Islet precursor cell (in vitro differentiated cells): ENCODE measurements at places on chromosomes 2 and 18.

DNA sequence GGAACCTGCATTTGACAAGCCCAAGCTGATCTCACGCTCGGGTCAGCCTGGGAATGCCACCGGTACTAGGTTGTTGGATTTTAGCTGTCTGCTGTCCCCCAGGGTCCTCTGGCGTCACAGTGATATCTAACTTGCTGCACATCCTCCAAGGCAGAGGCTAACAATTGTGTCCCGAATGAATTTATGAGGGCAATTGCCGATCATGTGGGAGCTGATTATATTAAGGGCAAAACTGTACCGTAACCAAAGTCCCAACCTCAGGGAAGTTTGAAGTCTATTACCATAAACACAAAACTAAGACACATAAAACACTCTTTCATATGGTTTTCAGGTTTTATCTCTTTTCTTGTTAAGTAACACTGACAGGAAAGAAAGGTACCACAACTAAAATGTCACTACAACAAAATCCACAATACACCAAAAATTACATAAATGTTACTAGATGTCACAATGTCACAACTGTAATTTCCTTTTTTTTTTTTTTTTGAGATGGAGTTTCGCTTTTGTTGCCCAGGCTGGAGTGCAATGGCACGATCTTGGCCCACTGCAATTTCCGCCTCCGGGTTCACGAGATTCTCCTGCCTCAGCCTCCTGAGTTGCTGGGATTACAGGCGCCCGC is 6.7 kb downstream of the UXS1 start:
- DNase-seq = no peak

- peak; percentile 56 for DNase-seq
Observed at GRCh38 chr18:55047546-55047945, 88.3 kb upstream of the CCDC68 start.

- DNase-seq = peak; percentile 18
Observed at GRCh38 chr2:29612568-29612967, 308.8 kb downstream of the ALK start.

- DNase-seq = no peak
Observed at GRCh38 chr2:35963357-35963756, 392.2 kb upstream of the CRIM1 start.

- no peak for DNase-seq
Observed at GRCh38 chr2:233691443-233692433, 952 bp upstream of the UGT1A6 start.

DNA sequence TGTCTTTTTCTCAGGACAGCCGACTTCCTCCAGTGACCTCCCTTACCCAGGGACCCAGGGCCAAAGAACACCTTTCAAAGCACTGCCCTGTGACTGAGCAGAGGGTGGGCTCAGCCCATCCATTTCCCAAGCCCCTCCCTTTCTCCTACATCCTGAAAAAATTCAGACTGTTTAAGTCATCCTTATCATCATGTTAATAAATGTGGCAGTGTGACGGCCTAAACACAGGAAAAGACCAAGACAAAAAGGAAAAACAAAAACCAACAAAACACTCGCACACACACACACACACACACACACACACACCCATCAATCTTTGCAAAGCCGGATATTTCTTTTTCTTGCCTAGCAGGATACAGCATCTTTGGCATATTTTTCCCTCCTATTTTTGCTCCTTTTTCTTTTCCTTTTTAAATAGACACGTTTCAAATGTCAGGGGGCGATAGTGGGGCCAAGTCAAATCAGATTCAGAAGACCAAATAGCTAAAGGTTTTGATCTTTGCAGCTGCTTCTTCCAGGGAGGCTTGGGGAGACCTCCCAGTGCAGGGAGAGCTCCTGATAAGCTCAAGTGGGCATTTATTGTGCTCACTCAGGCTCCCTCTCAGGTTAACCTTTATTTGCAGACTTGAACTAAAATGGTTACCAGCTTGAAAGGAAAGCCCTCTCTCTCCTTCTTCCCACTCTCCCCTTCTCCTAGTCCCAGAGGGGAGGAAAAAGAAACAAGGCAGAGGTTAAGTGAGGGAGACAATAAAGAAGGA is 39.5 kb upstream of the NRP2 start:
- no peak for DNase-seq

DNA sequence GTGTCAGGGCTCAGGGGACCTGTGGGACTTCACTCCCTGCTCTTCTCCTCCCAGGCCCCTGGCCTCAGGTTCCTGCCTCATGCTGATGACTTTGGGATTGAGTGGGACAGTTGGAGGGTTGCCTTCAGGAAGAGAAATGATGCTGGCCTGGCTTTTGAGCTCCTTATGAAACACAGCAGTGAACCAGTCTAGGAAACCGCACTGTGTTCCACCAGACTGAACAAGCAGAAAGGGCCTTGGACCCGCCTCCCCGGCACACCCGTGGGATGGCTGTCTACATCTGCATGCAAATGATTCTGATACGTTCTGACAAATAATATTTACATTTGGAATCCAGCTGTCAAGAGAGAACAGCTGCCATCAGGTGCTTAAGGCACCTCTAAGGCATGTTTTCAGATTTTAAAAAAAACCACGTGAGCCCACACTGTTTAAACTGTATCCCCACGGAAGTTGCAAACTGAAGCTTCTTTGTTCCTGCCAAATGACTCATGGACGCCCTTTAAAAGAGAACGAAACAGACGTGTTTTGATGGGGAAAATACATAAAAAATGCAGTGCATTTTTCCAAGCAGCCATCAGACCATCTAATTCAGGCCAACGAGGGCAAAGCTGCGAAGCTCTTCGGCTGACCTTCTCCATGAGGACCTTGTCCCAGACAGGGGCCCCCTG is 27.6 kb upstream of the ASAP2 start:
- DNase-seq = peak; percentile 66

- peak; percentile 80 for DNase-seq
Observed at GRCh38 chr18:12287131-12287681, 20.8 kb upstream of the TUBB6 start.

DNA sequence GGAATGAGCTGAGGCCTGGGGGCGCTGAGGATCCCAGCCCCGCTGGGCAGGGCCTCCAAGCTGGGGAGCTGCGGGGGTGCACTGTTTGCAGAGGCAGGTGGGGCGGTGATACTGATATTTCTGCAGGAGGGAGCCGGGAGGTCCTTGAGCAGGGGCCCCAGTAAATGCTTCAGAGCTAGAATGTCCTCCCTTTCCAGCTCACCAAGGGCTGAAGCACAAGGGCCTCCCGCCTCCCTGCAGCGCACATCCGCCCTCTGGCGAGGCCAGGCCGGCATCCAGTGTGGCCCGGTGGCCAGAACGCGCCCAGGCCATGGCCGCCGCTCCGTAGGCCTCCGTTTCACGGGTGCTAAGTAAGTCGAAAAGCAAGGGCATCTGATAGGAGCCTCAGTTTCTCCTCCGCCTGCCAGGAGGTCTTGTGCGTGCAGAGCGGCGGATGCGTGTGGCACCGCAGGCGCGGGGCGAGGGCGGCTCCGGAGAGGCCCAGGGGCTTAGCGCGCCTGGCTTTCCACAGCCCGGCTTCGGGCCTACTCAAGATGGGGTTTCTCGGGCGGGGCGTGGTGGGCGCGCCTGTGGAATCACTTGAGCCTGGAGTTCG is 29.5 kb upstream of the CHMP1B start:
- no peak for DNase-seq

DNA sequence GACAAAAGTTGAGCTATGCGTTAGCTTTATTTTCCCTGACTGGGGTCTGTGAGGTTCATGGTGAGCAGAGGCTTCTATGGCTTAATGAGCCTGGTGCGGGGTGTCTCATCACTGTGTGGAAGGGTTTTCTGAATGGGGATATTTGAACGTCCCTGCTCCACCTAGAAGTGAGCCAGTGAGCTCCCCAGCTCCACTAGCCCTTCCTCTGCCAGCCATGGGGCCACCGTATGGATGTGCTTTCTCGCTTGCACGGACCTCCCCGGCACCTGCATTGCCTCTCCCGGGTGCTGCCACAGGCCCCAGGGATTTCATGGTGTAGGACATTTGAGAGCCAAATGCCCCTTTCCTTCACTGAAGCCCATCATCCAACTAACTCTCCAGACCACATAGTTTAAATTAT is 37.8 kb downstream of the CYP26B1 start:
- DNase-seq = peak; percentile 33

GRCh38 chr2:6927186-6927585 is 10.0 kb downstream of the RNF144A start:
- DNase-seq = peak; percentile 57

DNA sequence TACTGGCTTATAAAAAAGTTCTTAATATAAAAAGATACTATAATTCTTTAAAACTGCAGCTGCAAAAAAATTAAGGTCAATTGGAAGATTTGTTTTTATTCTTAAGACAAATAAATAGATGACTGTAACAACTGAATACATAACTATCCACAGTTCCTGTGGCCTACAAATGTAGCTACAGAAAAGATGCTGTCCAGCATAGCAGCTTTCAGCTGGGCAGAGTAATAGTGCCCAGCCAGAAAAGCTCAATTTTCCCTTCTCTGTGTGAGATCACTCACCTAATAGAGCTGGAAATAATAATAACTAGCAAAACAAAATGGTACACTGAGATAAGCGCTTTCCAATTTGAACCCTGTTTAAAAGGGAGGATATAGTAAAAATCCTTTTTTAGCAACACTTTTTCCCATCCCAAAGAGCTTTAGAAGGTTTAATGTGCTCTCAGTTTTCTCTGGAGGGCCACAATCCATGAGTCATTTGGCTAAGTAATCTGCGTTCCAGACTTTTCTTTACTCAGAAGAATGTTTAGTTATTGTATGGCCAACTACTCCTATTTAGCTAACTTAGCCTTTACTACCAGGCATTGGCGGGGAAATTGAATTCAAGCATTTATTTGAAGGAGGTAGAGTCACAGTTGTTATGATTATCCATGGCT is 158.1 kb upstream of the SLC39A10 start:
- DNase-seq = no peak

GRCh38 chr2:85398426-85399182 is 11.6 kb downstream of the CAPG start:
- DNase-seq = peak; percentile 50

DNA sequence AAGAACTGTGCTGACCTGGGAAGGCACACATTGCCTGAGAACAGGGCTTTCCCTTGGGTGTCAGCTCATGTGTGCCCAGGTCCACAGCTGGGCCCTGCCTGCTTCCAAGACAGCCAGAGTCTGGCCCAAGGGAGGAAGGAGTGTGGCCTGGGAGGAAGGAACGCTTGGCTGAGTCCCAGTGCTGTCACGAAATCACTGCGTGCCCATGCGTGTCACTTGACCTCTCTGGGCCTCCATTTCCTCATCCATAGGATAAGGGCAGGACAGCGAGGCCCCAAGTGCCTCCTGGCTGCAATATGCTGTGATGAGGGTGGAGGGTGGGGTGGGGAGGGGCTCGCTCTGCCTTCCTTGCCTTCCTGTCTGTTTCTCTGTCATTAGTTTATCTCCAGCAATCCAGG is 642 bp upstream of the KCNK3 start:
- peak; percentile 64 for DNase-seq

- no peak for DNase-seq
Observed at GRCh38 chr18:52610451-52611115, 270.6 kb downstream of the DCC start.

GRCh38 chr2:120472891-120473309 is 127.0 kb downstream of the INHBB start:
- DNase-seq = no peak

DNA sequence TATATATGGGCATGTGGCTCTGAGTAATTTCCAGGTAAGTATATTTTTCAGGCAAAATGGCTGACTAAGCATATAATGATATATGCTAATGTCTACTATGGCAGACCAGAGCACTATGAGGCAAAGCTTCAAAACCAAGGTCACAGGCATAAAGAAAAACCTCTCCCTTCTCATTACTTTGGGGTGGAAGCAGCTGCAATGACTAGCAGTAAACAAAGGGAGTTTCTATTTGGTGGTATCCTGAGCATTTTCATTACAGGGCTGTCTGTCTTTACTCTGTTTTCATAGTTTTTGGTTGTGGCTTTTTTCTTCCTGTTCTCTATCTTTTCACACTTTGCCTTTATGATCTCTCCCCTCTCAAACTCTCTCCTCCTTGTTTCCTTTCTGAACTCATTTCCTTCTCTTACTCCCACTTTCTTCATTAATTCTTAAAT is 15.6 kb downstream of the PDE6D start:
- no peak for DNase-seq

DNA sequence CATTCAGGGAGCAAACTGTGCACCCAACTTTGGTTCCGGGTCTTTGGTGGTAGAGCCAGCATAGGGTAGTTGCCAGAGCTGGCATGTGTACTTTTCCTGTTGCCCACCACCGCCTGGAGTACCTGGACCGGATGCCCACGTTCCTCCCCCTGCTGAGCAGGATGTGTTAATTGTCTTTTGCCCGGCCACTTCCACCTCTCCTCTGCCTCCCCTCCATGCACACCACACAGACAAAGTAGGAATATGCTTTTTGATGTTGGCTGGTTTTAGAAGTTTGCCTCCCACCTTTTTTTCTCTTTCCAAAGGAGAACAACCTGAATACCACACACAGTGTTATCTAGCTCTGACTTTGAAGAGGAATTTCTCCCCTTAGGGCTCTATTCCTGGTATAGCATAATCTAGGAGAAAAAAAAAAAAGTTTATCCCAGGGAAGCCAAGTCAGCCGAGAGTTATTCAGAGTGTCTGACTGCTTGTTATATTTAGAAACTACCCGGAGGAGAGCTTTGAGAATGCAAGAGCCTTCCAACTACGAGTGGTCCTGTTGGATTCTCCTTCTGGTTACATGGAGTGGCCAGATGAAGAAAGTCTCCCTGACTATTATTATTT is 111.9 kb downstream of the SETBP1 start:
- peak; percentile 68 for DNase-seq

- DNase-seq = no peak
Observed at GRCh38 chr2:121372082-121372481, 87.1 kb upstream of the TFCP2L1 start.

DNA sequence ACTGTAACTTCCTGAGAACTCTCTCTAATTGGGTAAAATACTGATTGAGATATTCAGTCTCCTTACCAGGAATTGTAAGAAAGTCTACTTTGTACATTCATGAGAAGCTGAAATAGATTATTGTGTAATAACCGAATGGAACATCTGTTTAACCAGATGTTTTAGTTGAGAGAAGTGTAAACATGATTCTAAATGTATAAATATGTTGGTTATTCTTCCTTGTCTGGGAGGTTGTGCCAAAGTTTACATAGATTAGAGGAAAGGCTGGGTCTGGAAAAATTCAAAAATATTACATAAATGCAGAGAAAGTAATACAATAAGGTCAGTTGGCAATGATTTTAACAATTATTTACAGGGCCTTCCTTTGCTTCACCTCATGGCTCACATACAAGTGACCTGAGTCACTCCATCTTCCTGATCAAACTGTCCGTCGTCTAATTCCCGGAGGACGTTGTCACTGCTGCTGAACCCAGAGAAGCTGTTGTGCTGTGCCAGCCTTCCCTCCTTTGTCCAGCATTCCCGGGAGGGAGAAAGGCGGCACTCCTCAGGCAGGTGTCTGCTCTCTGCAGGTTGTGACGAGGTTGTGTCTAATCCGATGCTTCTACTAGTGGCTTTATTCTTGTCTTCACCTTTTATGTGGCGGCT is 55.9 kb downstream of the MOB4 start:
- DNase-seq = peak; percentile 79

DNA sequence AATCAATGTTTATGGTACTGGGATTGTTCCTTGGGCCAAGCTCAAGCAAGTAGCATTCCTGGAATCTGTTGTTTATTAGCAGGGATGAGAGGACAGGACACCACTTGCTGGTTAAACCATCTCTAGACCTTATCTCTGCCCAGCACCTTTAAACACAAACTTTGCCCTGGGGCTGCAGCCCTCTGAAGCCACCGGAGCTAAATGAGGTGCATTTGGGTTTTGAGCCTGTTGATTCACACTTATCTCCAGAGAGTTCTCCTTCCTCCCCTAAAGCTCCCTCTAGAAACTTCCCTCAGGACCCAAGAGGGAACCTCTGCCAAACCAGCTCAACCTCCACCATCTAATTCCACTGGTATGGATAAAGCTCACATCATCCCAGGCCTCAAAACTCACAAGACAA is 94.8 kb upstream of the EPAS1 start:
- peak; percentile 75 for DNase-seq
